Activated naive CD4-positive, alpha-beta T cell treated with anti-CD3 and anti-CD28 coated beads, Interleukin-2, amount 50 U/mL, for 72 hours (primary cell): ENCODE measurements at places on chromosomes 1 and 21. TPM values are rescaled to one million over a fixed set of nuclear protein-coding genes. Genes with fewer than 3 reads are reported as not detected.

The LCE1E gene
- not detected for total RNA-seq

The GJA5 gene
- total RNA-seq, result not detected

GRCh38 chr1:41383094-41383852 is 22.0 kb downstream of the FOXO6 start:
- no peak for DNase-seq

DNA sequence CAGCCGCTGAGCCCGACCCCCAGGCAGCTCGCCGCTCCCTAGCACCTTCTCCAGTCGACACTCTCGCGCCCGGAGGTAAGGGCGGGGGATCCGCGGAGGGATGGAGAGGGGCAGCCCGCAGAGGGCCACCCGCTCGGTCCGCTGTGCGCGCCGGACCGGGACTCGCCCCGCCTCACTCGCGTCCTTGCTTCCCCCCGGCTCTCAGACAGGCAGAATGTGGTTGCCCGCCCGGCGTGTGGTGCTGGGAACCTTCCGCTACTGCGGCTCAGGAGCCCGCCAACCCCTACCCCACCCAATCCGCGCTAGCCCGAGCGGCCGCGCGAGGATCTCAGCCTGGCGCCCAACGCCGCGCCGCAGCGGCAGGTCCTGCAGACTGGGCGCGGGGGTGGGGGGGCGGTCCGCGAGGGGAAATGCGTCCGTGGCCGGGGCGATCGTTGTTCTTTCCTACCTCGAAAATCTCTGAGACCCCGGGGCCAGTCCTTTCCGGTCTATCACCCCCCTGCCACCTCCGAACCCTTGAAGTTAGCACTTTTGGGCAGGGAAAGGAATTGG is 404 bp downstream of the LRRC8C start:
- peak; percentile 76 for DNase-seq

GRCh38 chr1:196538473-196538872 is 69.8 kb downstream of the KCNT2 start:
- DNase-seq, result no peak

DNA sequence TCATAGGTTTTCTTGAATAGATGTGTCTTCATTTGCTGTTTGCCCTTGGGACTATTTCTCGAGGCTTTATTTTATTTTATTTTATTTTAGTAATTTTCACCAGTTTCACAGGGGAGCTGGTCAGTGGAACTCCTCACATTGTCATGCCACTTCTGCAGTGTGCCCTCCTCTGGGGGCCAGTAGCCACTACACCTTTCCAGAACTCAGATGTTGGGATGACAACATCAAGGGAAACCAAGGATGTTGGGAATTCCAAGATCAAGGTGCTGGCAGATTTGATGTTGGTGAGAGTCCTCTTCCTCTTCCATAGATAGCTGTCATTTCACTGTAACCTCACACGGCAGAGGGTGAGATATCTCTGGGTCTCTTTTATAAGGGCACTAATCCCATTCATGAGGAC is 35.5 kb downstream of the SLC26A9 start:
- no peak for DNase-seq

GRCh38 chr1:107782217-107782845 is 182.6 kb downstream of the VAV3 start:
- no peak for DNase-seq

DNA sequence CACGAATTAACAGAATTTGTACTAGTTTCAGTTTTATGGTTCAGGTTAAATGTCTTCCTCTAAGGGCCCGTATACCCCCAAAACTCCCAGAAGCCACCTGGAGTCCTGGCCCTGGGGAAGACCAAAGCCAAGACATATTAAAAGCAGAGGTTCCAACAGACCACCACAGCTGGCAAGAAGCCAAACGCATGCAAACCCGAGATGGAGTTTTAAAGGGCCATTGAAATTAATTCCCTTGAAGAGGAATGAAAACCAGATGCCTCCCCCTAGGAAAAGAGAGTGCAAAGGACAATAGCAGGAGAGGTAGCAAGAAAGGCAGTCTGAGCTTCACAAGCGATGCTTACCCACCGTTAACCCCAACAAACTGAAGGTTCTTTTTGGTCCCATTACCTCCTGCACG is 48.1 kb downstream of the KANK4 start:
- DNase-seq, result no peak

- DNase-seq, result no peak
Measured at GRCh38 chr1:171814692-171815091, 26.6 kb upstream of the DNM3 start.

GRCh38 chr1:2951856-2952255 is 69.4 kb upstream of the ACTRT2 start:
- DNase-seq, result no peak

GRCh38 chr1:60411591-60411990 is 338.0 kb upstream of the C1orf87 start:
- DNase-seq, result no peak

DNA sequence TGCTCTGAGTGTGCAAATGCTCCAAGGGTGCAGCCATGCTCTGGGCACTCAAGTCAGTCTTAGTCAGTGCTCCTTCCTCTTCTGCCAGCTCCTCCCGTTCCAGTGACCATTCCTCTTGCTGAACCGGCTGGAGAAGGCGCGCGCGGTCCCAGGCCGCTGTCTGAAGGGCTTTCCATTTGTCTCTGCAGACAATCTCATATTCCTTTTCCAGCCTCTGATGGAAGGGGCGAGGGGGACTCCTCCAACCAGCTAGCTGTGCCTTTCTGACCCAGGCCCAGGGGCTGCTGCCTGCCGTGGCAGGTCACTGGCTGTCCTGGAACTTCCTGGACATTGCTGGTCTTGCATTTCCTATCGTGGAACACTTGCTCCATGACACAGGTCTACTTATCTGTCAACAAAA is 67.5 kb downstream of the RIPK4 start:
- no peak for DNase-seq

GRCh38 chr1:156745881-156746280 is 5.0 kb upstream of the MRPL24 start:
- no peak for DNase-seq

- DNase-seq, result no peak
Measured at GRCh38 chr1:201628490-201628889, 89.6 kb downstream of the NAV1 start.

DNA sequence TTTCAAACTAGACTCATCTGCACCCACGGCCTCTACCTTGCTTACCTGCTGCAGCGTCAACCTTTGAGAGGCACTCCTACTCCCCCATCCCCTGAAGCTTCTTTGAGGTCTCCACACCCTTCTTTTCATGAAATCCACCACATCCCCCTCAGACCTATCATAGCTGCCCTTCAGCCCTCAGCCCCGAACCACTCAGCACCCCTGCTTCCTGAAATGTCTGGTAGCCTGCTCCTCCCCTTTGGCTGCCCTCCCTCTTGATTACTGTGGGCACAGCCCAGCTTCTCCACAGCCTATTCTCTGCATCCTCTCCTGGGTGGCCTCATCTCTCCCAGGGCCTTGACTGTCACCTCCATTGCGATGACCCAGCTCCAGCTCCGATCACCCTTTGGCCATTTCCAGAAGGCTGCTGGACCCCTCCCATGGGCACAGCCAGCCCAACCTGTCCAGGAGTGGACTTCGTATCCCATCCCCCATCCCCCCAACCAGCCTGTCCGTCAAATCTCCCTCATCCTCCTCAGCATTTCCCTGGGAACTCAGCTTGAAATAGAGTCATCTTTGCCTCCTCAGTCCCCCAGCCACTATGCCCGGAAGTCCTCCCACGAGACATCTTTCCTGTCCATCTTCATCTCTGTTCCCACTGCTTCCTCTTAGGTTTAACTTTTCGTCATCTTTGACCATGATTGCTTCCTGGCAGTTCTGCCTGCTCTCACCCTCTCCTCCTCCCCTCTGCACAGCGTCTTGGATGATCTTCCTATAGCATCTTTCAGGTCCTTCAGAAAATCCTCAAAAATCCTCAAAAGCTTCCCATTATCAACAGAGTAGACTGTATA is 6.1 kb upstream of the ADORA1 start:
- no peak for DNase-seq
